ENCODE measurements at places on chromosomes 3 and 15. TPM values are rescaled to one million over a fixed set of nuclear protein-coding genes. Genes with fewer than 3 reads are reported as not detected.

DNA sequence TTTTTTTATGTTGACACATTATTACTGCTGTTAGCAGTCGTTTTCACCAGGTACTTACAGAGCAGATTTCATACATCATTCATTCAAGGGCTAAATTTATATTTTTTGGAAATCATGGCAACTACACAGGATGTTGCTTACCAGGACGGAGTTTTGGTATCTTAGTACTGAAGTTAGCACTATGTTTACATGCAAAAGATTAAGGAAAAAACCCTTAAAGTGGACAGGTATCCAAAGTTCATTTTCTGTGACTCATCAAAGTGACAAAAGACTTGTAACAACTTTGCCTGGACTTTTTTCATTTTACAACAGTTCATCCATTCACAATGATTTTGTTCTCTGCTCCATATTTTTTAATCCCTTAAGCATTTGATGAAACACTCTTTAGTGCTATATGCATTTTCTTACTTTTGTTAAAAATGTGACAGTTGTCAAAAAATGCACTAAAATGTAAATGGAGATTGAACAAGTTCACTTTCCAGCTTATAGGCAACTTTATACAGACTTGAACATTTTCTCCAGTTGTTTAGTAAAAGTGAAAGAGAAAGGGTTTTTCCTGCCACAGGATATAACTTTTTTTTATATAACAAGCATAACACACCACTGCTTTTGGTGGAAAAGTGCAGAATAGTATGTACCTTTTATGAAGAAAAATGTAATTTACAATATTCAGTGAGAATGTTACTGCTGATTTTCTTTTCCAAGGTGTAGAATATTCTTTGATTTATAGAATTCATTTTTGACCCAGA, 104.1 kb downstream of the STT3B start:
- no peak for DNase-seq

DNA sequence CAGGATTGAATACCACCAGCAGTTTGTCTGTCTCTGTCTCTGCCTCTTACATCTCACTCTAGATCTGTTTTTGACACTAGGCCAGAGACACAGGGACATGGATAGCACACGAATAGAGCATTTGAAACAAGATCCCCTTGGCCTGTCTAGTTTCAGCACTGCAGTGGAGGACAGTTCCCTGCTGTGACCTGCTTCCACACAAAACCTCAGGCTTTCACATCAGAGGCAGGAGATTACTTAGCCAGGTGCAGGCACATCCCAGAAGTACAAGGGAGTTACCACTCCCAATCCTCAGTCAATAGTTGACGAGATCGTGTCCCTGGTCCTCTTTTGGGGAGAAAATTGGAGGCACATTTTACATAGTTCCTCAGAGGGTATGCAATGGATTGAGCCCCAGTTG, 34.0 kb upstream of the CCK start:
- DNase-seq = peak; percentile 48

DNA sequence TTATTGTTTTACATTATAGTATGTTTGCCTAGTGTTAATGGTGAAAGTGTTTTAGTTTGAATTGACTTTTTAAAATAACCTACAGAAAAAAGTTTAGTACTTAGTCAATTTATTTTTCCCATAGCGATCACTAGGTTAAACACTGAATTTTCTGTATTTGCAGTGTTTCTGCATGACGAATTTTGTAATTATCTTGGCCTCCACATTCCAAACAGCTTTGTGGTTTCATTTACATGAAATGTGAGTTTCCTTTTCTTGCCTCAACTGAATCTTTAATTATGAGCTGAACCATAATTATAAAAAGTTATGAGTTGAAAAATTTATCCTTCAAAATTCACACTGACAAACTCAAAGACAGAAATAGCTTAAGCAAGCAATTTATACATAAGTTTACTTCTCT, 235.5 kb downstream of the CTNNB1 start:
- DNase-seq = no peak

- no peak for DNase-seq
Observed at GRCh38 chr3:24386458-24386857, 108.2 kb downstream of the THRB start.

DNA sequence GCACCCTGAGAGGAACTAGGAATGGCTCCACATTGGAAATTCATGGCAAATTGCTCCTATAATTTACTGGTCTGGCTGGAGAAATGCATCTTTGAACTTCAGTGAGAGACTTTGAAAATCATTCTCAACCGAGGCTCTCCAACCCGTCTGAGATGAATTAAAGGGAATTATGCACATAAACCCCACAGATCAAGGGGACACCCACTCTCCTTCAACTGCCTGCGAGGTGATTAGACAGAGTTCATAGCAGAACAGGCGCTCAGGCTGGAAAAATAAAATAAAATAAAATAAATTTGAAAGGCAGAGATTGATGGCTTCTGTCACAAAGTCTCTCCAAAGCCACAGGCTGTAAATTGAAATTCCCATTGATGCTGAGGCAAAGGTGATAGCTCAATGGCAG, 37.7 kb downstream of the MEGF11 start:
- DNase-seq = no peak

GRCh38 chr3:102018551-102018950, 169.2 kb downstream of the NFKBIZ start:
- no peak for DNase-seq

FNDC3B gene
- 159 TPM for total RNA-seq

CLEC3B gene
- total RNA-seq = 30.9 TPM
